Naive thymus-derived CD4-positive, alpha-beta T cell (primary cell): ENCODE measurements at places on chromosomes 2 and 18. TPM values are rescaled to one million over a fixed set of nuclear protein-coding genes. Genes with fewer than 3 reads are reported as not detected.

DNA sequence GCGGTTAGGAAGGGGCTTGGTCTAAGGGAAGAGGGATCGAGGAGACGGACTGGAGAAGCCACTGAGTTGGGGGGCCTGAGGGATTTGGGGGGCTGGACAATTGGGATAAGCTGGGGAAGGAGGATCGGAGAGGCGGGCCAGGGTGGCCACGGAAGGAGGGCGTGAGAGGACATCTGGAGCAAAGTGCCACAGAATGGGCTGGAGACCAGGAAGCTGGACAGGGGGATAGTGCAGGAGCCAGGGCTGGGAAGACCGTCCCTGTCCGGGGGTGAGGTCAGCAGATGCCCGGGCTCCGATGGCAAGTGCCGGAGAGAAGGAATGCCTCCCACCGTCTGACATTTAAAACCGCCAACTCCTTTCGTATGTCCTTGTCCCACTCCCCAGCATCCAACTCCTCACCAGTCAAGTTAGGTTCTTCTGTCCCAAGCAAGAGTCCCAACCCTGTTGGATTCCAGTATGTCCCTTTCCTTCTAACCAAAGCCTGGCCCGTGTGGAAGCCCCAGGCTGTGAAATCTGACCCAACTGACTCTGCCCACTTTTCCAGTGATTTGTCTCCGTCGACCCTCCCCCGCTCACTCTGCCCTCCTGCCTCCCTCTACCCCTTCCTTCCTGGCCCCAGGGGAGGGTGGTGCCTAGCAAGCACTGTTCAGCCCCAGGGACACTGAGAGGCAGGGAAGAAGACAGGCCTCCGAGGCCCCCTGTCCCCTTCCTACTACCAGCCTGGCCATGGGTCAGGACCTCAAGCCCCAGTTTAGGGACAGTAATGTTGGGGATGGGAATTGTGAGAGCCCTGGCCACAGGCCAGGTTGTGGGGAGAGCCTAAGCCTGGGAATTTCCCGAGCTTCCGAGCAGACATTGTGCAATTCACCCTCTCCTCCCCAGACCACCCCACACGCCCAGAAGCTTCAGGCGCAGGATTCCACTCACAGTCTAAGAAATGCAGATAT, 31.5 kb upstream of the TMBIM1 start:
- no peak for DNase-seq

DNA sequence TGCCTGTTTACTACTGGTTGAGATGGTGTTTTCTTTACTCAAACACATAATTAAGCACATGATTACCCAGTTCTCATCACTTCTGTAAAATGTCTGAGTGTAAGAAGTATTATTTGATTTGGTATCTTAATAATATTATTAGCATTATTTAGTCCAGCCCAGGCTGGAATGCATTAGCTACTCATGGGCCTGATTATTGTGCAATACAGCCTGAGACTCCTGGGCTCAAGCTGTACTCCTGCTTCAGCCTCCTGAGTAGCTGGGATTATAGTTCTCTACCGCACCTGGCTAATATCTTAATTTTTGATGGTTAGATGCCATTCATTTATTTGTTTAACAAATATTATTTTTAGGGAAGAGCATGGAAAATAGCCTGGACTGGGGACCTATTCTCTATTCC, 197.6 kb upstream of the MC4R start:
- no peak for DNase-seq

KCNS3 gene
- not detected for total RNA-seq

- DNase-seq = no peak
Observed at GRCh38 chr2:174984561-174984960, 20.6 kb downstream of the CHN1 start.

- DNase-seq = no peak
Observed at GRCh38 chr2:42949125-42949524, 156.7 kb upstream of the HAAO start.

- DNase-seq = no peak
Observed at GRCh38 chr2:65103013-65103715, 26.7 kb downstream of the RAB1A start.

DNA sequence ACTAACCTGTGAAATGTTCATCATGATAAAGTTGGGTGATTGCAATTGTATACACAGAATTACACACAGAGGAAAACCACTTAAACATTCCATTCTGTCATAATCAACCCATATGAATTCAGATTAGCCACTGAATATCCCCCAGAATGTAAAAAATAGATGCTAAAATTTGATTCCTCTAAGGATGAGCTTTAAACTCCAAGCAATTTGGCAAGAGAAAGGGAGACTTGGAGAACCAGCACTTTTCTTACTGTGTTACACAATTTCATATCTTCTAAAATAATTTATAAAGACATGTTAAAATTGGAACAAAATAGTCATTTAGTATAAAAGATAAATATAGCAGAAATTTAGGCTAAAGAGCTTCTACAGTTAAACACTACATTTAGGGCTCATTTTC, 146.3 kb upstream of the LMAN1 start:
- DNase-seq = no peak

DNA sequence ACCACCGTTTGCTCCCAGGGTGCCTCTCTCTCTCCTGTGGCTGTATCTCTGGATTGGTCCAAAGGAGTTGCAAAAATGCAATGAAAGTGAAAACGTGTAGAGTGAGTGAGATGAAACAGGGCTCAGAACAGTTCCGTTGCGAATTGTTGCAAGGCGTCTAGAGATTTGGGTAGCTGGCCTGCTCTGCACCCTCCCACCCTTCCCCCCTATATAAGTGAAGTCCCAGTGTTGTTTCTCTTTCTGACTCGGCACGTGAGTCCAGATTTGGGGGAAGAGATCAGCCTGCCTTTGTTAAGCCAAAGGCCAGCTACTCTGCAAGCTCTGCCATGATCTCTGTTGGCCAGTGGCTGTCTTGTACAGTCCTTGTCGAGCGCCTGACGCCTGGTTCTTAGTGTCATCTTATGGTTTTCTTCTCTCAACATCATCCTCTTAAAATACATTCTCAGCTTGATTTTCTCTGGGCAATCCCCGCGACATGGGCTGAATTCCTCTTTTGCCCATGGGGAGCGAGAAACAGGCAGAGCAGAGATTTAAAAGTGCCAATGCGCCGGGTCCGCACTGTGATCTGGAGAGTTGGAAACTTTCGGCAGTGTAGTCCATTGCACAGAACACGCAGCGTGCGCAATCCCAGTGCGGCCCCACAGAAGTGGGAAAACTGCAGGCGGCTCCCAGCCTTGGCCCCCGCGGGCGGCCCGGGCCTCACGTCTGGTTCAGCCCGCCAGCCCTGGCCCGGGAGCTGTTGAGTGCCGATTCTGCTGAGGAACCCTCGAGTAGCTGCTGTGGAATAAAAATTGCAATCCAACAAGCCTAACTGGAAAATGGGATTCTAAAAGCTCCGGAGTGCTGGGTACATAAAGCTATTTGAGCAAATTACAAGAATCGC, 9.3 kb downstream of the MEIS1 start:
- no peak for DNase-seq

COLEC11 gene
- not detected for total RNA-seq

CNDP1 gene
- total RNA-seq = 0.34 TPM

DNA sequence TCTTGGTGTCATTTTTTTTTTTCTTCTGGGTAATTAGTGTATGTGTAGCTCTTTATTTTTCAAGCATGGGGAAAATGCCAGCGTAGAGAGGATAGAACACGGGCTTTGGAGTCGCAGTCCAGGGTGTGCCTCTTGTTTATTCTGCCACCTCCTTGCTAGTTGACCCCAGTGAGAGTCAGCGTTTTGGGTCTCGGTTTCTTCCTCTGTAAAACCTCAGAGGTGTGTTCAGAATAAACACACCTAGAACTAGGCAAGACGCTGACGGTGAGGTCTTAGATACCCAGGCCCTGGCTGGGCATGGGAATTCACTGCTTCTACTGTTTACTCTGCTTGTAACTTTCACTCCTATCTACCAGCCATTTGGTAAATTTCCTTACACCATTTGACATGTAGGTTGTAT, 41.8 kb downstream of the ASAP2 start:
- no peak for DNase-seq
